GM10248 (cell line): ENCODE measurements at places on chromosomes 2 and 18.

- no peak for DNase-seq
These were observed 119.0 kb upstream of the ZBTB14 start for GRCh38 chr18:5414546-5414945.

DNA sequence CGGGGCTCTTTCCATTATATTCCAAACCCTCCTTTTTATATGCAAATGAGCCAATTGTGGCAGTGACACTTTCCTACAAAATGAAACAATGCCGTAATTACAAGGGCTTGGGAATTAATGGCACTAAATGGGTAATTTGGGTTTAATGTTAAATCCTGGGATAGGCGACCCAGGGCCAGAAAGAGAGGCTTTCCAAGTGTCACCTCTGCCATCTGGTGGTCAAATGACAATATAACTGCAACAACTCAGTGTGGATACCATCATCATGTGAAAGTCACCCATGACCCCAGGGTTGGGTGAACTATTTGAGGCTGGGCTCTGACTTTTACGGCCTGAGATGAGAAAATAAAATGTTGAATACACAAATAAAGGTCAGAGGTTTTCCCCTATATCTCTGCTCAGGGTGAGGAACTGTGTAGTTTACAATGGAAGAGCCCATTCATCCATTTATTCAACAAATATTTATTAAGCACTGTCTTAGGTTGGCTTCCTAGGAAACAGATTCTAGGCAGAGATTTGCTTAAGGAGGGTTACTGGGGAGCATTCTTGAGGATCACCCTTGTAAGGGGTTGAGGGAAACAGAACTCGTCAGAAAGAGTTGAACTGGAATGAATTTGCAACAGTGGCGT lies 13.6 kb upstream of the THADA start:
- DNase-seq = peak; percentile 44

DNA sequence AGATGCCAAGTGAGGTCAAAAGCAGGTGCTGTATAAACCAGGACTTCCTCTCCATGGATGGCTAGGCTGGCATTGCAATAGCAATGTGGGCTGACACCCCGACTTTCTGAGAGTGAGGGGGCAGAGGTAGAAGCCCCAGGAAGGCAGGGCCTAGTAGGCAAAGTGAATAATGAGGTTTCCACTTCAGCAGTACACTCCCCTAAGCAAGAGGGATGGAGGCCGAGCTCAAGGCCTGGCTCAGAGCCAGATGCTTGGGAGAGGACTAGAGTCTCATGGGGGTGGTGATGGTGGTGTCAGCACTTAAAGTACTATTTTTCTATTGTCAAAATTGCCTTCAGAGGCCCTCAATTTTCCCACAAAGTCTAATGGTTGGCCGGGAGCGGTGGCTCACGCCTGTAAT lies 41.6 kb upstream of the HK2 start:
- DNase-seq = no peak

DNA sequence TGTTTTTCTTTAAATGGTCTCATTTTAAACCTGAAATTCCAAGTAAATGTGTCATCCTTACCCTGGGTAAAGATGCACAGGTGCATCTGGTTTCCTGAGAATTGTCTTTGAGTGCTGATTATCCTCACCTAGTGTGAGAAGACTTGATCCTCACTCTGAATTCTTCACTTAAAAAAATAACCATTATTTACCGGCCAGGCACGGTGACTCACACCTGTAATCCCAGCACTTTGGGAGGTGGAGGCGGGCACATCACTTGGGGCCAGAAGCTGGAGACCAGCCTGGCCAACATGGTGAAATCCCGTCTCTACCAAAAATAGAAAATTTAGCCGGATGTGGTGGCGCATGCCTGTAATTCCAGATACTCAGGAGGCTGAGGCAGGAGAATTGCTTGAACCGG lies 9.9 kb upstream of the WNT6 start:
- DNase-seq = no peak

- DNase-seq = no peak
These were observed 537.2 kb upstream of the DCC start for GRCh38 chr18:51802569-51803428.

- DNase-seq = no peak
These were observed 243.3 kb upstream of the KCNJ3 start for GRCh38 chr2:154455166-154455565.

DNA sequence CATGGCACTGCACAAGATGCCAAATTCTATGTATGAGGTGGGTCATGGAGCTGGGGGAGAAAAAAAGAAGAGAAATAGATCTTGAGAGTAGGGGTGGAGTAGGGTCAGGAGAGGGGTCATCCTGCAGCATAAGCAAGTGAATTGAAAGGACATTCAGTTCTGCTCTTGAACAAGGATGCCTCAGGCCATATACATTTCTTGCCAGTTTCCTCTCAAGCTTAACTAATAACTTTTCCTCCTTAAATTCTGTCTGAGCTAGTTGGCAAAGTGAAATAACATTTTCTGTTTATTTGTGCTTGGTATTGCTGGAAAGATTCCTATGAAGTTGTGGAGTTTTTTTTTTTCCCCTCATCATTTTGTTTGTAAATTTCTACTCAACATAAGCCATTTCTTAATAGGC lies 99.0 kb upstream of the LTBP1 start:
- no peak for DNase-seq

GRCh38 chr18:77249569-77250500 lies at the start of gene GALR1:
GALR1 (plus strand) TSS chr18:77249848; CDS start chr18:77250549, 701 bp downstream.
- no peak for DNase-seq

DNA sequence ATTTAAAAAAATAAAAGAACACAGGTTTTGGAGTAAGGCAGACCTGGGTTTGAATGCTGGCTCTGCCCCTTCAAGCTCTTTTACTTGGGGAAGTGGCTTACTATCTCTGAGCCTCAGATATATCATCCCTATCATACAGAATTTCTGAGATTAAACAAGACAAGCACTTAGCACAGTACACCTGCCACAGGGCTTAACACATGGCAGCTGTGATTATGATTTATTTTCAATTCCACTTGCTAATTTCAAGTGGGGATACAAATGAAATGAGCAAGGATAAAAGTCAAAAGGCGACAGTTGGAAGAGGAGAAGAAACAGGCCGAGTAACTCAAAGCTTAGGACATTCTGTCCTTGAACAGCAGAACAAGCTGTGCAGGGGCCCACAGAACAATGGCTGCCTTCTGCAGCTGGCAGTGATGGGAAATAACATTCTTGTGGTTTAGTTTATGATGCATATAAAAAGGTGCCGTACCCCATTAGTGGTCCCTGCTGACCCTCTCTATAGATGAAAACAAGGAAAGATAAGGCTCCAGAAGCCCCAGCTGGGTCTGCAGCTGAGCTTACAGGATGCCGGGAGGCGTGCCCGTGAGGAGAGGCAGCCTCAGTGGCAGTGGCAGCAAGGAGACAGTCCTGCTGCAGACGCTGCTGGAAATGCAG lies 45.3 kb downstream of the KIF3C start:
- DNase-seq = no peak

- DNase-seq = no peak
These were observed 16.5 kb upstream of the CYTIP start for GRCh38 chr2:157460384-157460837.

DNA sequence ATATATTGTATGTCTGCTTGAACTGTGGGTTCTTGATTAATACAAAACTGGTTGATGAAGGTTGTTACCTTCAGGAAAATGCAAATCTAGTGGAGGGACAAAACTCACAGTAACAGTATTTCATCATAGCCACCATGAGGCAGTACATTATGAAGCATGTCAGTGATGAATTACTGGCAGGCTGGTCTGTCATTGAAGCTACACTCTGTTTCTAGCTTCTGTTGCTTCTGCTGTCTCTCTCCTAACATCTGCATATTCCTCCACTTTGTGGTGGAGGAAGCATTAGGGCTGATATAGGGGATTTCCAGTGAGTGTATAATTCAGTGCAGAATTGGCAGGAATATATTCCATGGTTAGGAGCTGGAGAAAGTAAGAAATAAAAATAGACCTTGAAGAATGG lies 44.2 kb upstream of the RAB6D start:
- no peak for DNase-seq

DNA sequence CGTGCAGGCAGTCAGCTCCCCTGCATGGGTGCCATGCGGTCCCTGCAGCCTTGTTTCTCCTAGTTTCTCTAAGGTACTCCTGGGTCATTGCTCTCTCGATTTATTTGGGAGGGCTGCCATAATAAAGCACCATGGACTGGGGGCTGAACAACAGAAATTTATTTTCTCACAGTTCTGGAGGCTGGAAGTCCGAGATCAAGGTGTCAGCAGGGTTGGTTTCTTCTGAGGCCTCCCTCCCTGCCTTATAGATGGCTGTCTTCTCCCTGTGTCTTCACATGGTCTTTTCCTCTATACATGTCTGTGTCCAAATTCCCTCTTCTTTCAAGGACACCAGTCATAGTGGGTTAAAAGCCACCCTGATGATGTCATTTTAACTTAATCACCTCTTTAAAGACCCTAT lies 40.5 kb downstream of the RPL37A start:
- DNase-seq = no peak

DNA sequence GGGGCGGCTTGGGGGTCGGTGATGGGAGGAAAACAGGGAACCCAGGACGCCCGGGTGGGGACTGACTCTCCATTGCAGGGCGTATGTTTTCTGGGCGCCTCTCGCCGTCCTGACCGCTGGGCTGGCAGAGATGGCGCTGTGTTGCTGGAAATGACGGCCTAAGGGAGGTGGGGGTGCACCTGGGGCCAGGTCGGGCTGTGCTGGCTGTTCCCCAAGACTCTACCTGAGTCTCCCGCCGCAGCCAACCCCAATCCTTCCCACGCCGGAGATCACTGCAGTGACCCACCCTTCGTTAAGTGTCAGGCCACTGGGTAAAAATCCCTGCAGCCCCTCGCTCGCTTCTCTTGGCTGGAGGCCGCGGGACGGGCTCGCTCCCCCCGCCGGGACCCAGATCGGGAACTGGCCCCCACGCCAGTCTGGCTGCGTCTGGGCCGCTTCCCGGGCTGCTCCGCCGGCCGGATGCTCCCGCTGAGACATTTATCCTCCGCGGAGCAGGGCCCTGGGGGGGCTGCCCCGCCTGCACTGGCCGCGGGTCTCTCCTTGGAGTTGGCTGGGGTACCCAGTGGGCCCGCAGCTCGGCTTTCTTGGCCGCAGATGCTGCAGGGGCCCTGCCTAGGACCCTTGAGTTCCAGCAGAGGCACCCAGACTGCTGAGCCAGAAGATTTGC lies 7.8 kb upstream of the ARMC9 start:
- DNase-seq = no peak

GRCh38 chr2:185507719-185508118 lies 230.9 kb upstream of the FSIP2 start:
- DNase-seq = no peak

DNA sequence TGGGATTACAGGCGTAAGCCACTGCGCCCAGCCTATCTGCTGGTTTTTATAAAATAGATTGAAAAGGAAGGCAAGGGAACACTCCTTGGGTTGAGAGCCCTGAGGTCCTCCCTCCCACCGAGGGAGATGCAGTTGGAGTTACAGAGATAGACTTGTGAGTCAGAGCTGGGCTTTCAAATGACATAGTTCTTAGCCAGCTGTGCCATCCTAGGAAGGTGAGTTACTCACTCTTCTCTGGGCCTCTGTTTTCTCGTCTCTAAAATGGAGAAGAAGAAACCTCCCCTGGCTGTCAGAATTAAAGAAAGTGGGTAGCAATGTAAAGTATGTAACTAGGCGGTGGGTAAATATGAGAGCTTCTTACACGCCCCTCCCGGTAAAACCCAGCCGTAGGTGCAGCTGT lies 2.4 kb downstream of the LRRFIP1 start:
- DNase-seq = no peak

DNA sequence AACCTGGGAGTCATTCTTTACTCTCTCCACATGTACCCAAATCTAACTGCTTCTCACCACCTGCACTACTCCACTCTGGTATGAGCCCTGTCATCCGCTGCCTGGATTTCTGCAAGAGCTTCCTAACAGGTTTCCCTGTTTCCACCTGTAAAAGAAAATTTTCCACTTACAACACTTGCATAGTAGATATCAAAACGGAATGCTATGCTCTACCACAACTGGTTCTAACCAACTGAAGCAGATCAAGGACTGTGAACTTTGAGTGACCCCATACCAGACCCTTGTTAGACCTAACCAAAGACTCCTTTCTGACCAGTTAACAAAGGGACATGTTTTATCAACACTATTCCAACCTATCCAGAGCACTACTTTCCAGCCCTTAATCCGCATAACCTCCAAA lies 3.8 kb upstream of the TMEM131 start:
- no peak for DNase-seq

GRCh38 chr2:182103526-182103925 lies 117.9 kb downstream of the PPP1R1C start:
- DNase-seq = no peak

DNA sequence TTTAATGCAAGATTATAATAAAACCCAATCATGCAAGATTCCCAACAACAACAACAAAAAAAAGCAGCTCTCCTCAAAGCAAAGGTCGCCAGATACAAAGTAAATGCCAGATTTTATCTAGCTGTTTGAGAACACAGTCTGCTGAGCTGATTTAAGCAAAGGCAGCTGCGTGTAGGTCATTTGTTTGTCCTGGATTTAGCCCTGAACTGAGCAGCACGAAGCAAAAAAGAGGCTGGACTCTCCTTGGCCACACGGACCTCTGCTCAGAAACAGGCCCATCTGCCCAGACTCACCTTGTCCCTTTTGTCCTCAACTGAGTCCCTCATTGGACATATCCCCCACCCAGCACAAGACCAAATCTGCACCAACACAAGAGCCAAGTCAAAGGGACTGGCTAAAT lies 91.5 kb downstream of the PID1 start:
- no peak for DNase-seq

DNA sequence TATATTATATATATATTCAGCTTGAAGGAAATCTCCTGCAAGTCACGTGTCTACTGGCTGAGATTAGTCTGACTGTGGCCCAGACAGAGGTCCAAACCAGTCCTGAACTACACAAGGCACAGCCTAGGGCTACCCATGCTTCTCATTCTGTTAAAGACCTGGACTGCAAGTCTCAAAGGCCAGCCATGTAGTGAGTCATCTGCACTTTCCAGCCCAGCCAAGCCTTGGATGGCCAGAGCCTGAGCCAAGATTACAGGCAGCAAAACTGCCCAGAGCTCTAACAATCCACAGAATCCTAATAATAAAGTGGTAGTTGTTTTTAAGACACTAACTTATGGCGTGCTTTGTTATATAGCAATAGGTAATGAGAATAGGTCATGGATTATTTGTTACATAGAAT lies 259.6 kb downstream of the SS18 start:
- DNase-seq = no peak

GRCh38 chr2:88838165-88838635 lies 146.7 kb downstream of the RPIA start:
- peak; percentile 21 for DNase-seq

DNA sequence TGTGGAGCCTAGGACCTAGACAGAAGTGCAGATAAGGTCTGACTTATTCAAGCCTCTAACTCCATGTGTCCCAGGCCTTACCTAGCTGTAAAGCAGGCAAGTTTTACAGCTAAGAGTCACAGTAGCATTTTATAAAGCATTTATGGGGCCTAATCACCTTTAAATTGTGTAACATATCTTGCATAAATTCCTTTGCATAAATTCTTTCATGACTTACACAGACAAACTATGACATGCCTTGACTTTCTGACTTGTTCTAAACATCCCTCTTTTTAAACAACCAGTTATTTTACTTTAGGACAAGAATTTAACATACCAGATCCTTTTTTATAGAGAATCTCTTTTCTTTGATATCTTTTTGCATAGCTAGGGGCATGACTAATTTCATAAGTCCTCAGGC lies 1257.8 kb upstream of the NRXN1 start:
- no peak for DNase-seq

GRCh38 chr2:216130346-216130971 lies 21.3 kb downstream of the XRCC5 start:
- no peak for DNase-seq
